HepG2 (cell line): ENCODE measurements at places on chromosomes 5 and 9. TPM values are rescaled to one million over a fixed set of nuclear protein-coding genes. Genes with fewer than 3 reads are reported as not detected.
A peak's percentile ranks its signal among the peaks of the same experiment; 100 is the strongest.

PALM2AKAP2 gene
- 1.5 and 1.8 TPM in 2 replicates for total RNA-seq

INSL4 gene
- total RNA-seq, result not detected in 2 replicates

GLRA1 gene
- total RNA-seq, result not detected in 2 replicates

FNIP1 gene
- 29.3 and 39.7 TPM in 2 replicates for total RNA-seq

C5orf58 gene
- total RNA-seq, result not detected in 2 replicates

GLDC gene
- 51.0 and 115 TPM in 2 replicates for total RNA-seq

DNA sequence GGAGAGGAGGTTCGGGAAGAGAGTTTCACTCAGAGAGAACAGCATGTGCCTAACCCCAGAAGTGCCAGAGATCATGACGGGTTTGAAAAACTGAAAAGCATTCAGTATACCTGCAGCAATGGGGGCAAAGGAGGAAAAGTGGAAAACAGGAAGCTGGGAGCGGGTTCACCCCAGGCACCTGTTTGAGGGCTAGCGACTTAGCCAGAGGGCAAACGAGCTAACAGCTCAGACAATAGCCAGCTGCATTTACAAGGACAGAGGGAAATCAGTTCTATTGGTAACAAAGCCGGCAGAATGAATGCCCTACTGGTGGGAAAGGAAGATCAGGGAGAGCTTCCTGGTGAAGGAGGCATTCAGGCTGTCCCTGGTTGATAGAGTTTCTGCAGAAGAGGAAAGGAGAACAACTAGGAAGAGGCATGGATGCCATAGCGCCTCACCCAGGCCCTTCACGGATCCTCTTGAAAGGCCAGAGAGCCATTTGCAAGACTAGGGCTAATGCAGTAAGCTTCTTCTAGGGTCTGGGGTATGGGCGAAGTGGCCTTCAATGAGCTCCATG lies 141.7 kb upstream of the ADRA1B start:
- no peak for DNase-seq

DNA sequence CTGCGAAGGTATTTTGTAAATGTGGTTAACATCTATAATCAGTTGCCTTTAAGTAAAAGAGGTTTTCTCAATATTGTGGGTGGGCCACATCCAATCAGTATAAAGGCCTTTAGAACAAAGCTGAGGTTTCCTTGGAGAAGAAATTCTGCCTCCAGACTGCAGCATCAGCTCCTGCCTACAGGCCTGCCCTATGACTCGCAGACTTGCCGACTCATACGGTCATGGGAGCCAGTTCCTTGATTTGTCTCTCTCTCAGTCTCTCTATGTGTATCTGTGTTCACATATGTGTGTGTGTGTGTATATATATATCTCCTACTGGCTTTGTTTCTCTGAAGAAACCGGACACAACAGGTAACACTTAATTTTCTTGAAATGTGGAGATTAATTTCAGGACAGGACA lies 45.3 kb downstream of the SLC36A1 start:
- no peak for DNase-seq

- no peak for DNase-seq
These were observed 75.6 kb downstream of the ST8SIA4 start for GRCh38 chr5:100827481-100827889.

DNA sequence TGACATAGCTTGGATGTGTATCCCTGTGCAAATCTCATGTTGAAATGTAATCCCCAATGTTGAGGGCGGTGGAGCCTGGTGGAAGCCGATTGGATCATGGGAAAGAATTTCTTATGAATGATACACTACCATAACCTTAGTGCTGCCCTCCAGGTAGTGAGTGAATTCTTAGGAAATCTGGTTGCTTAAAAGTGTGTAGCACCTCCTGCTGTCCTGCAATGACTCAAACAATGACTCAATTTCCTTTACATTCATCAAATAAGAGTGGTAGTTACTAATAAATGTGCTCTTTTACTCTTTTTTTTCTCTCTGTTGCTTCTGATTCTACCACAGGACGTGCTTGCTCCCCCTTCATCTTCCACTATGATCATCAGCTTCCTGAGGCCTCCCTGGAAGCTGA lies 1696.0 kb upstream of the CDH9 start:
- no peak for DNase-seq

GRCh38 chr5:94928891-94929290 lies 310.4 kb downstream of the SLF1 start:
- no peak for DNase-seq

- no peak for DNase-seq
These were observed 53.3 kb upstream of the ATP10B start for GRCh38 chr5:160905285-160905684.

- peak; percentile 21 for DNase-seq
These were observed 594 bp downstream of the ANKRD18A start for GRCh38 chr9:38619556-38620447.

GRCh38 chr9:28888806-28889205 lies 1315.5 kb upstream of the C9orf72 start:
- DNase-seq, result no peak

DNA sequence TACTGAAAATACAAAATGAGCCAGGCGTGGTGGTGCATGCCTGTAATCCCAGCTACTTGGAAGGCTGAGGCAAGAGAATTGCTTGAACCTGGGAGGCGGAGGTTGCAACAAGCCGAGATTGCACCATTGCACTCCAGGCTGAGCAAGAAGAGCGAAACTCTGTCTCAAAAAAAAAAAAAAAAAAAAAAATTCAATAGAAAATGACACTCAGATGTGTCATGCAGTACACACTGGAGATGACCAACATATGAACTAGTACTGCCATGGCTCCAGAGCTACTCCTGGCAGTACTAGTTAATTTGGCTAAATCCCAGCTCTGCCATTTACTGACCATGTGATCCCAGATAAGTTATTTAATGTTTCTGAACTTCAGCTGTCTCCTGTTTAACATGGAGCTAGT lies 7.3 kb downstream of the ATOX1 start:
- no peak for DNase-seq

DNA sequence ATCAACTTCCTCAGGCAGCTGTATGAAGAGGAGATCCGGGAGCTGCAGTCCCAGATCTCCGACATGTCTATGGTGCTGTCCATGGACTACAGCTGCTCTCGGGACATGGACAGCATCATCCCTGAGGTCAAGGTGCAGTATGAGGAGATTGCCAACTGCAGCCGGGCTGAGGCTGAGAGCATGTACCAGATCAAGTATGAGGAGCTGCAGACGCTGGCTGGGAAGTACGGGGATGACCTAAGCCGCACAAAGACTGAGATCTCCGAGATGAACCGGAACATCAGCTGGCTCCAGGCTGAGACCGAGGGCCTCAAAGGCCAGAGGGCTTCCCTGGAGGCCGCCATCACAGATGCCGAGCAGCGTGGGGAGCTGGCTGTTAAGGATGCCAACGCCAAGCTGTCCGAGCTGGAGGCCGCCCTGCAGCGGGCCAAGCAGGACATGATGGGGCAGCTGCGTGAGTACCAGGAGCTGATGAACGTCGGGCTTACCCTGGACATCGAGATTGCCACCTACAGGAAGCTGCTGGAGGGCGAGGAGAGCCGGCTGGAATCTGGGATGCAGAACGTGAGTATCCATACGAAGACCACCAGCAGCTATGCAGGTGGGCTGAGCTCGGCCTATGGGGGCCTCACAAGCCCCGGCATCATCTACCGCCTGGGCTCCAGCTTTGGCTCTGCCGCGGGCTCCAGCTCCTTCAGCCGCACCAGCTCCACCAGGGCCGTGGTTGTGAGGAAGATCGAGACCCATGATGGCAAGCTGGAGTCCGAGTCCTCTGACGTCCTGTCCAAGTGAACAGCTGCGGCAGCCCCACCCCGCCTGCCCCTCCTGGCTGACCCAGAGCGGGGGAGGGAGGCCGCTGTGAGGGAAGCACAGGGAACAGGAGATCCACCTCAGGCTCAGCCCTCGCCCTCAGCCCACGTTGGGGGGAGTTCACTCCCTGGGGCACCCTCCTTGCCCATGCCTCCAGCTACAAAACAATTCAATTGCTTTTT lies 84.0 kb downstream of the SEC61B start:
- DNase-seq, result no peak

- peak; percentile 7 for DNase-seq
These were observed 36.3 kb upstream of the MTAP start for GRCh38 chr9:21766096-21766495.

DNA sequence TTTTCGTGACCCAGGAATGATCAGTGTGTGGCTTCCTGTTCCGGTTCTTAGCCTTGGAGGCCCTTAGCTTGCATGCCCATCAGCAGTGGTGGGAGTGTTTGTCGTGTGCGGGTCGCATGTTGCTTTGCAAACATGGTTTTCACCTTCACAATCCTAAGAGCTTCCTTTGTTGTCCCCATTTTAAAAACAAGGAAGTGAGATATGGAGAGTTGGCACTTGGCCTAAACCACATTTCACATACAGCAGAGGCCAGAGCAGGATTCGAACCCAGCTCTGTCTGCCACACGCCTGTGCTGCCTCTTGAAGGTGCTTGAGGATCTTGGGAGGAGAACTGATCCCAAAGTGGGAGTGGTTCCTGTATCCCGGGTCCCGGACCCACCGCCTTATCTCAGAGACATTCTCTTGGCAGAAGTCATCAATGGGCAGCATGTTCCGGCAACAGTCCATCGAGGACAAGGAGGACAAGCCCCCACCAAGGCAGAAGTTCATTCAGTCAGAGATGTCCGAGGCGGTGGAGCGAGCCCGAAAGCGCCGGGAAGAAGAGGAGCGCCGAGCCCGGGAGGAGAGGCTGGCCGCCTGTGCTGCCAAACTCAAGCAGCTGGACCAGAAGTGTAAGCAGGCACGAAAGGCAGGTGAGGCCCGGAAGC lies 38.2 kb upstream of the POMT1 start:
- no peak for DNase-seq

DNA sequence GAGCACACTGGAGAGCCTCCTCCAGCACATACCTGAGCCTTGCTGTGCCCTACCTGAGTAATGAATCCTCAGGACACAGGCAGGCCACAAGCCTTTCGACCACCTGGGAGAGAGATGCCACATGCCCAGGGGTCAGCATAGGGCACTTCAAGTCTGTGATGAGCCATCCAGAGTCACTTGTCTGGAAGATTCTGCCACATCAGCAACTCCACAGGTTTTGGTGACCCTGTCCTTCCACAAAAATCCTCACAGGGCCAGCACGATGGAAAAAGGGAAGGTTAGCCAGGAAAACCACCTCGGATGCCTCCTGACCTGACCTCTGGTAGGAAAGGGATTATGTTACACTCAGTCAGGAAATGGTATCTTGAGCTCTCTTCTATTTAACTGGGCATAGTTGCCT lies 46.8 kb downstream of the FRMD3 start:
- DNase-seq, result no peak

- DNase-seq, result no peak
These were observed 3.6 kb upstream of the IL3 start for GRCh38 chr5:132056610-132057497.
